ENCODE measurements at places on chromosomes 13 and 19. TPM values are rescaled to one million over a fixed set of nuclear protein-coding genes. Genes with fewer than 3 reads are reported as not detected.

DNA sequence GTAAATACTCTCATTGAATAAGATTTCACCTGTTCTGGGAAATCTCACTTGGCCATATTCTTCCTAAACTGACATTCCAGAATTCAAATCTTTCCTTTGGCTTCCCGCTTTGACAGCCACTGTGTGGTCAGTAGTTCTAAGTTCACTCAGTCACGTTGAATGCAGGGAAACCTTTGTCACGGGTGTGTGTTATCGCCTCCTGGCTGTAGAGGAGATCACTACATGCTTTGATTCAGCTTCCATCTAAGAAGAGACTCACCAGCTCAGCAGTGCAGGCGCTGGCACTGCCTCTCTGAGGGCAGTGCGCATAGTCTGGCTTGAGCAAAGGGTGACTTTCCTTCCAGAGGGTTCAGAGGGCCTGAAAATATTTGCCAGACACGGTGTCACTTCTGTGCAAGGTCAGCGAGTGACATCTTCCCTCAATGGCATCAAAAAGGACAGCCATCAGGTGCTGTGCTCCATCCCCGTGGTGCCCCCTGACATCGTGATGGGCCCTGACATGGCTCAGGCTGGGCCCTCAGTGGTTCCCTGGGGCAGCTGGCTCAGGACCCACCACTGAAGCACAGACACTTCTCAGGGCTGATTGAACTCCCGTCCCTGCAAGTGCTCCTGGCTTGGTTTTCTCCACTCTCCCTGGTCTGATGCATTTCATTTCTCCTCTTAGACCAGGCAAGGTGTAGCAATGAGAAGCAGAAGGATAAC, 635.4 kb upstream of the ARGLU1 start:
- DNase-seq: no peak

DNA sequence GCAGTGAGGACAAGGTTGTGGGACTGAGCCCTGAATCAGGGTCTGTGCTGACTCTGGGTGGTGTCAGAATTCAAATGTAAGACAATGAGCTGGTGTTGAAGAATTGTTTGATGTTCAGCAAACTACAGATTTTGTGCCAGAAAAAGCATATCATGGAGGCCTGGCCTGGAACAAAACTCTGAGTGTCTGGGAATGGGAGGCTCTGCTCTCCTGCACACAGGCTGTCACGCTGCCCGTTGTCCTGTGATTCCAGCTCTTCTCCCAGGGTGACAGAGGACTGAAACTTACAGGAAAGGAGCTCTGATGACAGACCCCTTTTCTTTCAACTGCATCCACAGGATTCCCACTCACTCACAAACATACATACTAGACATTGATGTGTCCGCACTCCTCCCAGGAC, 120.1 kb downstream of the ZNF486 start:
- DNase-seq: no peak

Gene CCDC169
- not detected for total RNA-seq

DNA sequence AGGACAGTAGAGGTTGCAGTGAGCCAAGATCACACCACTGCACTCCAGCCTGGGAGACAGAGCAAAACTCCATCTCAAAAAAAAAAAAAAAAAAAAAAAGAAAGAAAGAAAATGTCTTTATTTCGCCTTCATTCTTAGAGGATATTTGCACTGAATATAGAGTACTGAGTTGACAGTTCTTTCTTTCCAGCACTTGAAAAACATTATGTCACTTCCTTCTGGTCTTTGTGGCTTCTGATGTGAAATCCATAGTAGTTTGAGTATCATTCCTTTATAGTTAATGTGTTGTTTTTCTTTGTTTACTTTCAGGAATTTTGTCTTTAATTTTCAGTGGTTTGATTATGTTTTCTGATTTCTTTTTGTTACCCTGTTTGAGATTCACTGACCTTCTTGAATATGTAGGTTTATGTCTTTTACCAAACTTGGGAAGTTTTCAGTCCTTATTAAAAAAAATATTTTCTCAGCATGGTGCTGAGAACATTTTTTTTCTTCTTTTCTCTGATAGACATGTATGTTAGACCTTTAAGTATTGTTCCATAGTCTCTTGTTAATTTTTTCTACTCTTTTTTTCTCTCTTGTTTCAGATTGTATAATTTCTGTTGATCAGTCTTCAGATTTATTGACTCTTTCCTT, 50.1 kb downstream of the PCCA start:
- DNase-seq: no peak

- no peak for DNase-seq
Measured at GRCh38 chr19:34165295-34165738, 7.0 kb upstream of the LSM14A start.
